Activated T-helper 2 cell treated with anti-CD3 and anti-CD28 coated beads, Interferon-gamma antibody, Interleukin-2, Interleukin-4, amounts not matched to agents 10 μg/mL and 5 μg/mL and 100 μg/mL, durations not matched to agents 14 hours and 24 hours and 36 hours (primary cell): ENCODE measurements at places on chromosomes 7 and 10. TPM values are rescaled to one million over a fixed set of nuclear protein-coding genes. Genes with fewer than 3 reads are reported as not detected.

GRCh38 chr7:8082762-8083161, 114.2 kb downstream of the GLCCI1 start:
- H3K27ac ChIP-seq = no peak overlapping the region
- H3K36me3 ChIP-seq = peaks cover 48% of the 10 kb centered on the region
- no peaks in the 10 kb centered on the region for H3K27me3 ChIP-seq
- H3K4me1 ChIP-seq = peaks cover 1% of the 10 kb centered on the region
- DNase-seq = no peak
- no peak overlapping the region for H3K4me3 ChIP-seq

The SFMBT2 gene
- 27.6 and 27.7 TPM in 2 replicates for total RNA-seq

- no peaks in the 10 kb centered on the region for H3K27me3 ChIP-seq
- H3K27ac ChIP-seq = no peak overlapping the region
- H3K4me3 ChIP-seq = no peak overlapping the region
- H3K36me3 ChIP-seq = no peaks in the 10 kb centered on the region
- DNase-seq = no peak
Observed at GRCh38 chr7:126589068-126589684, 663.6 kb downstream of the GRM8 start.

GRCh38 chr7:139515266-139515665, 8.2 kb upstream of the CLEC2L start:
- no peaks in the 10 kb centered on the region for H3K36me3 ChIP-seq
- DNase-seq = no peak
- H3K4me1 ChIP-seq = no peaks in the 10 kb centered on the region
- no peak overlapping the region for H3K4me3 ChIP-seq
- peaks cover 6% of the 10 kb centered on the region for H3K27me3 ChIP-seq
- no peak overlapping the region for H3K27ac ChIP-seq

DNA sequence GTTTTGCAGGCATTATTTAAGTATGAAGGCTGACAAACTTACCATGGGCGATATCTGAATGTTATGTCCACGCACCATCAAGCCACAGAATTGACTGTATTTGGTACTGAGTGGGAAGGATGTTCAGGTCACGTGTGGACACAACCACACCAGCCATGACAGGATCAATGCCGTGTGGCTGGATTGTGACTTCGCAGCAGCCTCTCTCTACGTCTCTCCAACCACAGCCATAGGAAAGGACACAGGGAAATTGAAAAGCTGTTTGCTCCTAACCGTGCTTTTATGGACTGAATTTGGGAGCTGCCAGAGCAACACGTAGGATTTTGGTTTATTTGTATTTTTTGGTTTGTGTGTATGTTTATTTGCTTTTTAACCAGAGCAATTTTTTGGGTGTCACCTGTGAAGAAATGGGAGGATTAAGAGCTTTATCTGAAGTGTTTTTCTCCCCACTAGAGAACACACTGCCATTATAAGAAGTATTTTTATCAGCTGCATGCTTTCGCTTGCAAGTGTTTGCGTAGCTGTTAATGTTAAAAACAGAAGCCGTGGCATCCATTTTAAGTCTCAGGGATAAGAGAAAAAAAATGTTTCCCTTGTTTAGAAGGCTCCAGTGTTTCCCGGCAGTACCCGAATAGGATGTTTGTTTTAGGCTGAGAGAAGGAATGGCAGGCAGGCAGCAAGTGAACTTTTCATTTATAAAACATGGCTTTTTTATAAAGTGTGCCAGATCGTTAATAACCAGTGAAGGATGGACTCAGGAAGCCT, 401.1 kb upstream of the NFE2L3 start:
- H3K4me1 ChIP-seq = no peaks in the 10 kb centered on the region
- H3K36me3 ChIP-seq = no peaks in the 10 kb centered on the region
- no peaks in the 10 kb centered on the region for H3K27me3 ChIP-seq
- no peak overlapping the region for H3K27ac ChIP-seq
